Stimulated activated CD8-positive, alpha-beta memory T cell treated with anti-CD3 and anti-CD28 coated beads, Interleukin-12 subunit alpha, Interleukin-12 subunit beta, amount 100 ng/mL, for 1 hour (primary cell): ENCODE measurements at places on chromosomes 4 and X.

- no peak for DNase-seq
Measured at GRCh38 chr4:6956087-6956433, 46.4 kb downstream of the TBC1D14 start.

DNA sequence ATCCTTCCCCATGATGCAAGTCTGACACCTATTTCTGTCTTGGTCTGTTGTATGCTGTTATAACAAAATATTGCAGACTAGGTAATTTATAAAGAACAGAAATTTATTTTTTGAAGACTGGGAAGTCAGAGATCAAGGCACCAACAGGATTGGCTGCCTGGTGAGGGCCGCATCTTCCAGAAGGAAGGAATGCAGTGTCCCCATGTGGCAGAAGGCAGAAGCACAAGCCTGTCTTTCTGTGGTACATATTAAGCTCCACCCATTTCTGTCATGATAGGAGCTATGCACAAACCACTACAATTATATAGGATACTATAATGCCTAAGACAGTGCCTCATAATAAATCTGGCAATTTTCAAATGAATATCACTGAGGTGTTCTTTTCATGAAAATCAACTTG is 502.3 kb upstream of the DIAPH2 start:
- DNase-seq: no peak

DNA sequence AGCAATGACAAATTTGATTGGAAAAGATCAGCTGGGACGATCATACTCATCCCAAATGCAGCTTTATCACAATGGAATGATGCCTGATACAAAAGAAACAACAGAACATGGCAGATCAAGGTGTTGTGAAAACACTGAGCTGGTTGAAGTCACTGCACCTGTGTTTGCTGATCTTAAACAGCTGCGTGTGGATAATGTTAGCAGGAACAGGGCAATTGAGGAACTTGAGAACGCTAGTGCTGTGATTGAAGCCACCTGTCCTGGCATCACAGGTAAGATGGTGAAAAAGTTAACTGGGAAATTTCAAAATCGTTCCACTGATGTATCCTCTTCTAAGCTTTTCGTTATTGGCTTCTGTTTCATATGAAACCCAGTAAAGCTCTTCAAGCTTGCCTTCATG is 27.4 kb upstream of the SOD3 start:
- no peak for DNase-seq

DNA sequence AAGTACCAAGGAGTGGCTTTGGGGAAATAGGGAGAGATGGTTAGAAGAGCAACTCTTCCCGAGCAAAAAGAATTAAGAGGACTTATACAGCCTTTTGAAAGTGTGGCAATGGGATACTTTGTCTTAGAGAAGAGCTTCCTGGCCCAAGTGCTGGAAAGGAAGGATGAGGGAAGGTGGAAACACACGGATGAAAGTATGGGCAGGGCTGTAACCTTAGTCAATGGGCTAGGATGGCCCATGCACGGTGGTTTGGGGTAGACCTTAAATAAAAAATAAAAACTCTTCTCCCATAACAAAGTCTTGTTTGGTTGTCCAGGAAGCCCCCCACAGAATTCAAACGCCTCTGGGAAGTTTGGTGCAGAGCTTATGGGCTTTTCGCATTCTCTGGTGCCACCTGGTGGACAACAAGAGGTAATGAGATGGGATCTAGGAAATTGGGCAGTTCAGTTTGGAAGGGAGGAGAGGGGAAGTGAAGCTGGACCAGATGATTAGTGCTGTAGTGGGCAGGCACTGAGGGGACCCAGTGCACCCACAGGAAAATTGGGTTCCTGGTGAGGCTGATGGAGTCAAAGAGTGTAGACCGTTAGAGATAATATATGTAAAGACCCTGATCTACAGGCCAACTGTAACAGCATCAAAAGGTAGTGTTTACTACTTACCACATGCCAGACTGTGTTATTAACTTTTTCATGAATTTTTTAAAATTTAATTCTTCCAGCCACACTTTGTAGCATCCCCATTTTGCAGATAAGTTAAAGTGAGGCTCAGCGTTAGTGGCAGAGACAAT is 13.8 kb upstream of the ENOX2 start:
- peak; percentile 6 for DNase-seq

DNA sequence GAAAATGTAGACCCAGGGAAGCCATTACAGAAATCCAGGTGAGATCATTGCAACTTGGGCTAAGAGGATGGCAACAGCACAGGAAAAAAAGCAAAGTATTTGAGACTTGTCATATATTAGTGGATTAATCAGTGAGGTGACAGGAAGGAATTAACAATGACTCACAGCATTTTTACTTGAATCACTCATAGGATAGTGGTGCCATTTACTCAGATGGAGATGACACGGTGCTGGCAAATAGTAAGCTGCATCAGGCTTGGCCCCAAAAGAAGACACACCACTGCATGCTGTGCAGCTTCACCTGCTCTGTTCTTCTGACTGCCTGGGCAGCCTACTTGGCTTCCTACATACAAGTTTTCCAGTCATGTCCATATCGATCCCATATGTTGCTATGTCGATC is 144.8 kb downstream of the FRYL start:
- DNase-seq: no peak

GRCh38 chr4:123632693-123633030 is 236.1 kb downstream of the SPRY1 start:
- no peak for DNase-seq

DNA sequence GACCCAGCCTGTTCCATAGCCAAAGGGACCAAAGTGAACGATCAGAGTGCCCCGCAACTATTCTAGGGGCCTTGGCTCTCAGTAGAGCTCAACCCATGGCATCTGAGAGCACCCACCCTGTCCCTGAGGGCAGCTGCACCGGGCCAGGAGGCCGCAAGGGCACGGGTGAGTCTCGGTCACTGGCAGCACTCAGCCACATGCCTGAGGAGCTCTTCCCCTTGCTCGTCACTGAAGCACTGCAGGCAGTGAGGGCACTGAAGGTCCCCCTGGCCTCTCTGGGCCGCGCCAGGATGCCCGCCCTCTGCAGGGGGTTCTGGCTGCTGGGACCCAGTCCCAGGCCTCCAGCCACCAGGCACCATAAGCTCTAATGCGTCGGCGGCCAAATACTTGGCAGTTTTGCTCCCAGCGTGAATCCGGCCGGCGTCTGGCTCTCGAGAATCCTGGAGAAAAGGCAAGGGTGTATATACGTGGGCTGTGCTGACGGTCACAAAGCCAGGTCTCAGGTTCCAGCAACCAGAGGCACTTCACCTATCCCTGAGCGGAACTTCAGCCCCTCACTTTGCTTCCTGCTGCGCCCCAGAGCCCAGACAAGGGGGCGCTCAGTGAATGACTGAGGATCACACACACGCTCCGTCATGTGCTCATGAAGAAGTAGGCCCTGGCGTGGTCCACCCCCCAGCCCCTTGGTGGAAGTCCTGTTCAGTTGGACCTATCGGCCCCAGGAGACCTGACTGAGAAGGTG is 13.9 kb downstream of the TNIP2 start:
- DNase-seq: no peak

DNA sequence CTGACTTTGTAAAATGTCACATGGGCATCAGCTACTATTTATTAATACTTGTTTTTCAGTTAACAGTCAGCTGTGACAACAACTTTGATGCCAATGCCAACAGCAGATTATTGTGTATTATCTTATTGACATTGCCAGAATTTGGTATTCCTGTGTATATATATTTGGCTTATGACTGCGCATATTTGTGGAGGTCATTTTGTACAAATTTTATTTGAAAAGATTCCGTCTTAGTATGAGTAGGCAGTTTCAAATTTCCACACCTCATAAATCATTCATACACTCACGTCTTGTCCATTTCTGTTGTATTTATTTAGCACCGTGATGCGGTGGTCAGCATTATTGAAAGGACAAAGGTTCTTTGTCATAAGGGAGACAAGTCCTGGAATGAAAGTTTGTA is 558.2 kb upstream of the NDST4 start:
- no peak for DNase-seq

GRCh38 chrX:13695601-13696115 is 6.7 kb downstream of the RAB9A start:
- DNase-seq: no peak

- no peak for DNase-seq
Measured at GRCh38 chr4:80229128-80229527, 31.8 kb downstream of the PRDM8 start.

DNA sequence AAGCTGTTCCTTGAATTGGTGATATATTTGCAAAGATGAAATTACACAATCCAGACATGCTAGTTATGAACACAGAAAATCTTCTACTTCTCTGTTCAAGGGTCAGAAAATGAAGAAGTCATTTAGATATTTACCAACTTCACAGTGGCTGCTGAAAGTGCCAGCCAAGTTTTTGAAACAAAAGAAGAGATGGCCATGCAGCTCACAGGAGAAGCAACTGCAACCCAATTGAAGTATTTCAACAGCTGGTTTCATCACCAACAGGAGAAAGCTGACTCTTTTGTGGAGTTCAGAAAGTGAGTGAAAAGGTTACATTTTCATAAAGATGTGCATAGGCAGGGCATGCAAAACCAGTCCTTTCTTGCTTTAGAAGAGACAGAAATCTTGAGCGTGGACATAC is 70.1 kb upstream of the LSM6 start:
- DNase-seq: no peak

- no peak for DNase-seq
Measured at GRCh38 chr4:130653842-130654241, 1557.9 kb downstream of the C4orf33 start.

GRCh38 chr4:95982516-95982915 is 142.6 kb downstream of the PDHA2 start:
- no peak for DNase-seq

DNA sequence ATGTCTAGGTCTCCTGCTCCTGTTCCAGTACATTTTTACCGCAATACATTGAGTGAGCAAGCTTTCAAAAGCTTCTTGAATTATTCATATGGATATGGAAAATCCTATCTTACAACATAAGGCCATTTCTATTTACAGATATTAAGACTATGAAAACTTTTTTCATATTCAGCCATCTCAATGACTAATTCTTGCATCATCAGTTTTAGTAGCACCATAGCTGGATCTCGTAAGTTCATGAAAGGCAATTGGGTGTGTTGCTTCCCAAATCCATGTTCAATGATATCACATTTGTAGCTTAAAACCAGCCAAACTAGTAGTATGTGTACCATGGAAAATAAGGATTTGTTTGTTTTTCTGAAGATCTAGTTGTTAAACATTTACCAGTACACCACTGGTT is 118.3 kb upstream of the GABRA2 start:
- no peak for DNase-seq

- DNase-seq: no peak
Measured at GRCh38 chrX:64191281-64192010, 14.1 kb downstream of the AMER1 start.

DNA sequence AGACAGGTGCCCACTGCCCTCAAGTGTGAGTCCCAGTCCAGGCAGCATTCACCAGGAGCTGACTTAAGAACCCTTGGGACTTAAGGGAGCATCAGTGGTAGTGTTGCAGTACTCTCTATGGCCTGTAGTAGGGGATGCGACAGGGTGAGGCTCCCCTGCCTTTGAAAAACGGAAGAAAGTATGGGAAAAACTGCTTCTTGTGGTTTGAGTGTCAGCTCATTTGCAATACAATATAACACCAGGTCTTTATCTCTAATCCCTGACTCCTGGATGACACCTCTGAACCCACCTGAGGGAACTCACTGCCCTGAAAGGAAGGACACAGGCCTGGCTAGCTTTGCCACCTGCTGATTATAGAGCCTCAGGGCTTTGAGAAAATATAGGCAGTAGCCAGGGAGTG is 176.0 kb downstream of the SMARCA1 start:
- no peak for DNase-seq

GRCh38 chrX:85930099-85930498 is 117.3 kb downstream of the CHM start:
- no peak for DNase-seq

- DNase-seq: no peak
Measured at GRCh38 chrX:112341598-112341997, 259.0 kb upstream of the TRPC5 start.

- no peak for DNase-seq
Measured at GRCh38 chrX:16451334-16451733, 198.6 kb upstream of the S100G start.

DNA sequence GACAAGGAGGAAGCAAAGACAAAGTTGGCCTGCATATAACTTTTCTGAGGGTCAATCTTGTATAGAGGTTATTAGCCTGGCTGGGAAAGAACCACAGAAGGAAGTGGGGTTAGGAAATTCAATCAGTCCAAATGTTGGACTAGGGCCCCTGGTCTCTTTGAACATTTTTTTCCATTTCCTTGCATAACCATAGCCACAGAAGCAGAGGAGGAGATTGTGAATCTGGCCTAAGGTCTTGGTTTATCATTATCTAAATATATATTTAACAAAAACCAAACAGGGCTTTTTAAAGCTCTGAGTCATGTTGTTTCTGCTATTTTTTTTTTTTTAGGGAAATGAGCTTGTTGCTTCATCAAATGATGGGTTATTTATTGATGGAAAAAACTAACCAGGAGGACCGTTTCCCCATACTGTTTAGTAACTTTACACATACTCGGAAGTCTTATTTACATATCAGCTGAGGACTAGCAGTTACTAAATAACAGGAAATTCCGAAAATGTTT is 97.7 kb upstream of the ACSL4 start:
- no peak for DNase-seq

DNA sequence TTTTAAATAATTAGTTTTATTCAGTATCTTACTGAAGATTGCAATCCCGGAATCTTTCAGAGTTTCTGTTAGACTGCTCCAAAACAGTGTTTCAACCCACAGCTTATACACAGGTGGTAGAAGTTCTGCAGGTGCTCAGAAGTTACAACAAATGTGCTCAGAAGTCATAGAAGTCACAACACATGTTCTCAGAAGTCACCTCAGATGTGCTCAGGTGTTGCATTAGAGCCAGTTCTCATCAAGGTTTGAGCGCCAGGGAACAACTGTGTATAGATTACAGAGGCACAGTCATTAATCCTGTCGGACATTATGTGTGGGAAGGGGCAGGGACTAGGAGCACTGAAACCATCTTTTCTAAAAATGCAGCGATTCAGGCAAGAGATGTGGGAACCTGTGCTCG is 124.5 kb downstream of the ARSF start:
- no peak for DNase-seq

DNA sequence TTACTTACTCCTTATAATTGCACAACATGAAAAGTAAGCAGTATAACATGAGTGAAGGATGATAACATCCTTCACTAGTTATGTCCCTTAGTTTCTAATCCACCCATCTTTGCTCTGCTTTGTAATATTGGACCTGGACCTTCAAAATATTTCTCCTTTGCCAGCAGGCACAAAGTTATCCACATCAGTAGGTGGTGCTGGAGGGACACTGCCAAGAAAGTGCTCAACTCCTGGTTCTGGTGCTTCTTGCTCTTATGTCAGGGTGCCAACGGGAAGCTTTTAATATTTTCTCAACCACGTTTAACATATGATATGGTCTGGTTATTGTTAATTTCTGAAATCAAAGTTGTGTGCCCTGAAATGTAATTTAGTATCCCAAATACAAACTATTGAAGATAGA is 49.1 kb downstream of the TMEM165 start:
- no peak for DNase-seq

- DNase-seq: no peak
Measured at GRCh38 chrX:29461039-29461438, 754.3 kb upstream of the MAGEB2 start.
